Ascending aorta (tissue), 2 donors: ENCODE measurements at places on chromosomes 1 and 21.
A peak's percentile ranks its signal among the peaks of the same experiment; 100 is the strongest.

DNA sequence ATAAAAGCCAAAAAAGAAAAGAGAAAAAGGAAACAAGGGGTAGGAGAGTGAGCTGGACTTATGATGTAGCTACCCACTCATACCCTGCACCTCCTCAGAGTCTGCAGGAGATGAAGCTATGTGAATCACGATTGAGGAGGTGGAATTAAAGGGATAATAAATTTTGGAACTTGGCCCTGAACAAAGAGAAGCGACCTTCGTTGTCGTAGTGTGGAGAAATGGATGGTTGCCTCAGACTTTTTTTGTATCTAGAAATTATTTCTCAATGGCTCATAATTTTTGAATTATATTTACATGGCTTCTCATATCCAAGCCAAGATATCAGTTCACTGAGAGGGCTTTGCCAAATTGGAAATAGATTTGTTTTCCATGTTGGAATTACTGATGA lies 37.8 kb upstream of the SIPA1L2 start:
- H3K27ac ChIP-seq: no peak overlapping the region
- H3K4me3 ChIP-seq: no peak overlapping the region
- H3K27me3 ChIP-seq: no peaks in the 10 kb centered on the region
- H3K4me1 ChIP-seq: no peaks in the 10 kb centered on the region
- H3K36me3 ChIP-seq: no peaks in the 10 kb centered on the region

GRCh38 chr1:7539769-7540175 lies 231.3 kb upstream of the VAMP3 start:
- H3K4me3 ChIP-seq: no peak overlapping the region
- H3K4me1 ChIP-seq: no peaks in the 10 kb centered on the region
- no peak for DNase-seq
- no peaks in the 10 kb centered on the region for H3K36me3 ChIP-seq
- no peak overlapping the region for H3K27ac ChIP-seq
- H3K27me3 ChIP-seq: no peaks in the 10 kb centered on the region

- no peaks in the 10 kb centered on the region for H3K4me1 ChIP-seq
- DNase-seq: no peak
- H3K27ac ChIP-seq: no peak overlapping the region
- no peak overlapping the region for H3K4me3 ChIP-seq
- H3K27me3 ChIP-seq: no peaks in the 10 kb centered on the region
- no peaks in the 10 kb centered on the region for H3K36me3 ChIP-seq
These were observed 355.5 kb downstream of the HLX start for GRCh38 chr1:221234791-221235190.

GRCh38 chr21:31556662-31557061 lies 102.8 kb upstream of the SOD1 start:
- no peak overlapping the region for H3K27ac ChIP-seq
- DNase-seq: no peak
- no peaks in the 10 kb centered on the region for H3K27me3 ChIP-seq
- H3K4me1 ChIP-seq: peaks cover 3% of the 10 kb centered on the region
- no peak overlapping the region for H3K4me3 ChIP-seq

- no peaks in the 10 kb centered on the region for H3K4me1 ChIP-seq
- H3K36me3 ChIP-seq: no peaks in the 10 kb centered on the region
- H3K4me3 ChIP-seq: no peak overlapping the region
- no peak for DNase-seq
- no peak overlapping the region for H3K27ac ChIP-seq
These were observed 408.7 kb downstream of the NUF2 start for GRCh38 chr1:163730411-163730821.

- H3K4me3 ChIP-seq: no peak within 1 kb of the TSS
- H3K4me1 ChIP-seq: no peaks in the 10 kb centered on the region
- no peaks in the 10 kb centered on the region for H3K27me3 ChIP-seq
- DNase-seq: no peak
These were observed at the start of gene GPA33 for GRCh38 chr1:167090314-167090942. TSS of gene GPA33 (minus strand) at chr1:167090377. CDS start at chr1:167090287, 90 bp downstream.

GRCh38 chr1:234725177-234726132 lies 115.5 kb upstream of the IRF2BP2 start:
- H3K27me3 ChIP-seq: no peaks in the 10 kb centered on the region
- H3K4me1 ChIP-seq: peaks cover 32% of the 10 kb centered on the region
- no peak for DNase-seq

- no peak for DNase-seq
- H3K27me3 ChIP-seq: peaks cover 8% of the 10 kb centered on the region
- H3K27ac ChIP-seq: no peak overlapping the region
- H3K4me1 ChIP-seq: peaks cover 22% of the 10 kb centered on the region
- H3K4me3 ChIP-seq: no peak overlapping the region
These were observed 3.5 kb downstream of the TRIM67 start for GRCh38 chr1:231165371-231165770.

GRCh38 chr1:242147096-242147976 lies 148.4 kb upstream of the MAP1LC3C start:
- H3K27ac ChIP-seq: no peak overlapping the region
- no peak overlapping the region for H3K4me3 ChIP-seq
- DNase-seq: no peak
- H3K36me3 ChIP-seq: peaks cover 4% of the 10 kb centered on the region
- H3K4me1 ChIP-seq: no peaks in the 10 kb centered on the region
- H3K27me3 ChIP-seq: no peaks in the 10 kb centered on the region

DNA sequence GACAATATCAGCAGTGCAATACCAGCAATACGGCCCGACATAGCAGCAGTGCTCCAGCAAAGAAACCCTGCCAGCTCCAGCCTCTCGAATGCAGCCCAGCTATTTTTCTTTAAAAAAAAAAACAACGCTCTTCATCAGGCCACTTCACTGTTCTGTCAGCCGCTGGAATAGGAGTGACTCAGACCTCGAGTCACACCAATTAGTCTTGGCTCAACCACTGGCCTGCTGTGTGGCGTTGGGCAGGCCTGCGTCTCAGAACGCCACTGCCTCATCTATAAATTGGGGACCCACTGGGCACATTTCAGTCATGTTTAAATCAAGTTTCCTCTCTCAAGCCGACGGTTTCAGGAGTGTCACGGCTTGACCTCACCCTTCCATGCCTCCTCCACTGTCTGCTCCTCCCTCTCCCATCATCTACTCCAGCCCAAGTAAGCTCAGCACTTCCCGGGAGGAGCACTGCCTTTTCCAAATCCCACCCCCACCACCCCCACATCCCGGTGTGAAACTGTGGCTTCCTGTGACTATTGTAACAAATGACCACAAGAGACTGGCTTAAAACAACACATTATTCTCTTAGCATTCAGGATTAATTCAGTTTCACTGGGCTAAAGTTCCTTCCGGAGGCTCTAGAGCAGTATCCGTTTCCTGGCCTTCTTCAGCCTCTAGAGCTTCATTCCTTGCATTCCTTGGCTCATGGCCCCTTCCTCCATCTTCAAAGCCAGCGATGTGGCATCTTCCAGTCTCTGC lies 71.9 kb upstream of the EFHD2 start:
- peaks cover 2% of the 10 kb centered on the region for H3K4me1 ChIP-seq
- DNase-seq: peak; percentile 82
- peak overlapping the region; percentile 46 for H3K27ac ChIP-seq
- peak overlapping the region; percentile 20 for H3K4me3 ChIP-seq
- H3K36me3 ChIP-seq: no peaks in the 10 kb centered on the region
- H3K27me3 ChIP-seq: no peaks in the 10 kb centered on the region

GRCh38 chr1:18776777-18777176 lies 82.7 kb downstream of the TAS1R2 start:
- H3K4me3 ChIP-seq: no peak overlapping the region
- DNase-seq: no peak
- no peaks in the 10 kb centered on the region for H3K36me3 ChIP-seq
- H3K4me1 ChIP-seq: no peaks in the 10 kb centered on the region
- H3K27ac ChIP-seq: no peak overlapping the region

GRCh38 chr1:211527888-211528287 lies 35.9 kb upstream of the RD3 start:
- H3K4me3 ChIP-seq: no peak overlapping the region
- DNase-seq: no peak
- H3K27ac ChIP-seq: no peak overlapping the region
- H3K27me3 ChIP-seq: no peaks in the 10 kb centered on the region
- peaks cover 9% of the 10 kb centered on the region for H3K4me1 ChIP-seq
- no peaks in the 10 kb centered on the region for H3K36me3 ChIP-seq

GRCh38 chr1:118042501-118042900 lies 113.0 kb downstream of the WDR3 start:
- no peak for DNase-seq
- no peak overlapping the region for H3K4me3 ChIP-seq
- H3K36me3 ChIP-seq: no peaks in the 10 kb centered on the region
- H3K27me3 ChIP-seq: no peaks in the 10 kb centered on the region

DNA sequence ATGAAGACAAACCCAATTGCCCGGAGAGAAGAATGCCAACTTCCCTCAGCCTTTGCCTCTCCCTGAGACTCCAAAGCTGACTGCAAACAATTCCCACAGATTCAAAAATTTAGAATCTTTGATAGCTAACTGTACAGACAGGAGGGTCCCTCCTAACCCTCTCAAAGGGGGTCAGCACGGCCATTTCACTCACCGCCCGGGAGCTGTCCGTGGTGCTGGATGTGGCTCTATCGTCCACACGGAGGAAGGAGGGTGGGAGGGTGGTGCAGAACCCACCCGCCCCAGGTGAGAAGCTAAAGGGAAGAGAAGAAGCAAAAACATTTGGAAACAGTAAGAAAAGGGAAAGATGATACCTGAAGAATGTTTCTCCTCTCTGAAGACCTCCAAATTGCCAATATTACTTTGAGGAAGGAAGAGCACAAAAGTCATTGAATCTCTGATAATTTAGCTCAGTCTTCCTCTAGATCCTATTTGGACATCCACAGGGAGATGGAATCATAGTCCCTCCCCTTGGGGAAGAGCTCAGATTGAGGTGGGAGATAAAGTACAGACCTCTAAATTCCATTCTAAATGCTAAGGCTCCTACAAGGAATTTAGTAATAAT lies 45.6 kb downstream of the RHBG start:
- H3K4me1 ChIP-seq: no peaks in the 10 kb centered on the region
- H3K4me3 ChIP-seq: no peak overlapping the region
- peaks cover 9% of the 10 kb centered on the region for H3K27me3 ChIP-seq
- no peak overlapping the region for H3K27ac ChIP-seq
- no peak for DNase-seq

- H3K36me3 ChIP-seq: no peaks in the 10 kb centered on the region
- H3K4me3 ChIP-seq: no peak overlapping the region
- DNase-seq: no peak
- H3K27ac ChIP-seq: peak overlapping the region; percentile 62
These were observed 72.0 kb upstream of the FAM20B start for GRCh38 chr1:178953538-178954324.

DNA sequence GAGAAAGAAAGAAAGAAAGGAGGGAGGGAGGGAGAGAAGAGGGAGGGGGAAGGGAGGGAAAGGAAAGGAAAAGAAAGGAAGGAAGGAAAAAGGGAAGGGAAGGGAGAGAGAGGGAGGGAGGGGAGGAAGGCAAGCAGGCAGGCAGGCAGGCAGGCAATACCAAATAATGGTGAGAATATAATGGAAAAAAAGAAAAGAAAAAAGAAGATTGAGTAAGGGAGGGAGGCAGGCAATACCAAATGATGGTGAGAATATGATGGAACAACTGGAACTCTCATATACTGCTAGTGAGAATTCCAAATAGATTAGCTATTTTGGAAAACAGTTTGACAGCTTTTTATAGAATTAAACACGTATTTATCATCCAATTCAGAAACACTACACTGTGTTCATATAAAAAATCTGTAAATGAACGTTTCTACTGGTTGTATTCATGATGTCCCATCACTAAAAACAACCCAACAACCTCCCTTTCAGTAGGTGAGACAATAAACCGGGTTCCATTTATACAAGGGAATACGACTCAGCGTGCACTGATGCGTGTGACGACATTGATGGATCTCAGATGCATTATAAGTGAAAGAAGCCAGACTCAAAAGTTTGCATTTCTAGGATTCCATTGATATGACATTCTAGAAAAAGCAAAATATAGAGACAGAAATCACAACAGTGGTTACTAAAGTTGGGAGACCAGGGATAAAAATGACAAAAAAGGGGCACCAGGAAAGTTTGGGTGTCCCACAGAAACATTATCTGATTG lies 226.4 kb downstream of the DSCAM start:
- H3K36me3 ChIP-seq: no peaks in the 10 kb centered on the region
- H3K4me1 ChIP-seq: no peaks in the 10 kb centered on the region
- H3K27me3 ChIP-seq: no peaks in the 10 kb centered on the region
- no peak overlapping the region for H3K27ac ChIP-seq
- DNase-seq: no peak

GRCh38 chr1:109705411-109705810 lies 6.6 kb upstream of the GSTM5 start:
- no peaks in the 10 kb centered on the region for H3K4me1 ChIP-seq
- H3K27ac ChIP-seq: no peak overlapping the region
- H3K27me3 ChIP-seq: no peaks in the 10 kb centered on the region
- H3K4me3 ChIP-seq: no peak overlapping the region

DNA sequence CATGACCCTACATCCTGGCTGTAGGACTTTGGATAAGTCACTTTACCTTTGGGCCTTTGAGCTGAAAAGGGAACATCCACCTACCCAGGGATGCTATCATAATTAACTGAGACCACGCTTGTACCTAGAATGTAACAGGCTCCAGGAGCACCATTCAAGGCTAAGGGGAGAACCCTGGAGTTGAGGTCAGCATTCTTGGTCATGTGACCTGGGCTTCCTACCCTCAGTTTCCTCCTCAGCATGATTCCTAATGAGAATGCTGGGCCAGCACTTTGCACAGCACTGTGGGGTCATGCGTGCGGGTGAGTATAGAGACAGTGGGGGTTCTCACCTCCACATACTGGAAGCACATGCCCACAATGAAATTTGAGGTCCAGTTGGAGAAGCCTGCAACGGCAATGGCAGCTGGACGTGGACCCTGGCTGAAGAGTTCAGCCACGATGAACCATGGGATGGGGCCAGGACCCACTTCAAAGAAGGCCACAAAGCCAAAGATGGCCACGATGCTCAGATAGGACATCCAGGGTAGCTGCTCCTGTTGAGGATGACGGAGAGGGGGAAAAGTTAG lies 31.3 kb downstream of the SLC2A1 start:
- peaks cover 18% of the 10 kb centered on the region for H3K4me1 ChIP-seq
- no peaks in the 10 kb centered on the region for H3K27me3 ChIP-seq
- no peak for DNase-seq
- H3K36me3 ChIP-seq: peaks cover 47% of the 10 kb centered on the region
- no peak overlapping the region for H3K4me3 ChIP-seq
- no peak overlapping the region for H3K27ac ChIP-seq

GRCh38 chr1:67610450-67610849 lies 74.6 kb upstream of the GADD45A start:
- no peak overlapping the region for H3K4me3 ChIP-seq
- H3K4me1 ChIP-seq: no peaks in the 10 kb centered on the region
- no peak for DNase-seq
- no peak overlapping the region for H3K27ac ChIP-seq
- no peaks in the 10 kb centered on the region for H3K27me3 ChIP-seq

- H3K27ac ChIP-seq: no peak overlapping the region
- no peaks in the 10 kb centered on the region for H3K36me3 ChIP-seq
- H3K27me3 ChIP-seq: no peaks in the 10 kb centered on the region
- no peaks in the 10 kb centered on the region for H3K4me1 ChIP-seq
- no peak for DNase-seq
These were observed 8.9 kb downstream of the LRRC8C start for GRCh38 chr1:89641781-89642180.
